ENCODE measurements at places on chromosomes 2 and 18. TPM values are rescaled to one million over a fixed set of nuclear protein-coding genes. Genes with fewer than 3 reads are reported as not detected.

The ADCYAP1 gene
- total RNA-seq: not detected

The NT5DC4 gene
- 0.85 TPM for total RNA-seq

The CDK15 gene
- not detected for total RNA-seq

The DUSP19 gene
- 0.51 TPM for total RNA-seq

The FAP gene
- total RNA-seq: not detected

The BCL11A gene
- total RNA-seq: 22.7 TPM

The VWA3B gene
- total RNA-seq: not detected

The COL4A3 gene
- 4.3 TPM for total RNA-seq

Data from GM12878 (cell line).